T47D (cell line): ENCODE measurements at places on chromosomes 5 and 9.

GRCh38 chr9:100285601-100286000 lies 67.1 kb downstream of the TEX10 start:
- no peak for DNase-seq

DNA sequence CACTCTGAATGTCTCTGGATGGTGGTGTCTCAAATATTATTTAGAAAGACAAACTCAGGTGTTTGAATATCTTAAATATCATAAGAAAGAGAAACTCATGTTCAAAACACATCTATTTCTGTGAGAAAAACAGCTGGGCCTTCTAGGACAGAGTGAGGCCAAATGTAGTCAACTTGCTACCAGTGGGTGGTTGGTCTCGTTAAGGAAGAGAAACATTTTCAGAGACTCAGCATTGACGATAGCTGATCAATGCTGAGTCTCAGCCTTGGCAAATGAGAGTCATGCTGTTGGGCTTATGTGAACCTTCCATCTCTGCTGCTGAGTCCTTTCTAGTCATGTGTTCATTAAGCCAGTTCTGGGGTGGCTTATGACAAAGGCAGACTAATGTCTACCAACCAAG lies 418.0 kb downstream of the CETN3 start:
- DNase-seq: no peak

GRCh38 chr9:112224401-112225289 lies 49.5 kb upstream of the SUSD1 start:
- no peak for DNase-seq

- no peak for DNase-seq
Observed at GRCh38 chr5:58924306-58924705, 341.4 kb downstream of the RAB3C start.

- no peak for DNase-seq
Observed at GRCh38 chr5:104443706-104444105, 881.1 kb upstream of the NUDT12 start.

GRCh38 chr9:115378758-115379157 lies 260.8 kb upstream of the TNC start:
- no peak for DNase-seq

DNA sequence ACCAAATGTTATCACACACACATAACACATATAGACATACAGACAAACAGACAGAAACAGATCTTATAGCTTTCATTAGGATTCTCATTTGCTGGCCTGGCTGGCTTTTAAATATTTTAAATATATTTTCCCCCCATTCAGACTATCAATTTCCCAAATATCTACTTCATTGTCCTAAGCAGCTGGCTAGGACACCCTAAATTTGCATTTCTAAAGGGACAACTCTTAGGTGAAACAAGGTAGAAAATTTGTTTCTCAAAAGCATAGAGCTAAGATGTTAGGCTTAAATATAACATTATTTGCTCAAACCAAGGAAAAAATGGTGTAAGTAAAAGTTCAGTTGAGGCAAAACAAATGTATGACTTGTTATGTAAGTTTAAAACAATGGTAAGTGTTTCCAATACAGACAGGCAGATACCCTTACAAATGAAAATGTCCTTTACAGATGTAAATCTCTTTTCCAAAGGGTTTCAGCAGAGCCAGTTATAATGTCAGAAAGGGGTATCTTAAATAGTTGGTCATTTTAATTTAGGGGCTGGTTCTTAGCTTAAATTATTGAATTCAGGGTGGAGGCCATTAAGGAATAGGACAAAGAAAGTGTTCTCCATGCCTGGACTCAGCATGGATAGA lies 522.8 kb downstream of the DMRTA1 start:
- DNase-seq: no peak

GRCh38 chr9:110217656-110218099 lies 9.7 kb upstream of the C9orf152 start:
- no peak for DNase-seq

- no peak for DNase-seq
Observed at GRCh38 chr5:90504743-90505142, 24.6 kb downstream of the LYSMD3 start.

DNA sequence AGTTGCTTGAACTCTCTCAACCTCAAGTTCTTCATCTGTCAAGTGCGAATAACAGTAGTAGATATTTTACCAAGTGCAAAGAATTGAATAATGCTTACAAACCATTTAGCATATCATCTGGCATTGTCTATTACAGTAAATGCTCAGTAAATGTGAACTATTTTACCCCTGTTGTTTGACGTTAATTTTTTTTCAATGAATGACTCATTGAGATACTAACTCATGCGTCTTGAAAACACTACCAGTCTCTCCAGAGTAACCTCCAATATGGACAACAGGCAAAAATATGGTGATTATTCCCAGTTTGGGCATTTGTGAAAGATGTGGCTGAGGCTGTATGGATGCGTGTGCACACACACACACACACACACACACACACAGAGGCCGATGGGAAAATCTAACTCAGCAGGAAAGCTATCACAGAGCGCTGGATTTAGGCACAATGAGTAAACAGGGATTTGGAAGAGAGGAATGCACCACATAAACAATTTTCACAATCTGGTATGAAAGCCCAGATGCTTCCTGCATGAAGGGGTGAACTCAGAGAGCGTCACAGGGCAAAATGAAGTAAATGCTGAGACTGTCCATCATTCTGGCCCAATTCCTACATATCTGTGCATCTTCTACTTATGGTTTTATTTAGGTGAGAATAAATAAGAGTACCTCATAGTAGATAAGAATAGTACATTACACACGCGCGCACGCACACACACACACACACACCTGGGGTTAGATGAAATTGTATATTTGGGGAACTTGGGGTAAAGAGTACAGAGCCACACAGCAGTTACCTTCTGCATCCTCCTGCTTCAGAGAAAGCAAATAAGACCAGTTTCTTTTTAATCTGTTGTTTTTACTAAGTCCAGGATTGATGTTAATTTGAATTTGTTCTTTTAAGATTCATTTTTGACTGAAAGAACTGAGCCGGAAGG lies 128.7 kb downstream of the PALM2AKAP2 start:
- DNase-seq: no peak

- DNase-seq: no peak
Observed at GRCh38 chr5:178259623-178260536, 27.3 kb upstream of the PHYKPL start.

GRCh38 chr9:84851935-84852585 lies 182.5 kb downstream of the NTRK2 start:
- DNase-seq: peak; percentile 83

- no peak for DNase-seq
Observed at GRCh38 chr5:140347360-140347759, 957 bp upstream of the HBEGF start.

DNA sequence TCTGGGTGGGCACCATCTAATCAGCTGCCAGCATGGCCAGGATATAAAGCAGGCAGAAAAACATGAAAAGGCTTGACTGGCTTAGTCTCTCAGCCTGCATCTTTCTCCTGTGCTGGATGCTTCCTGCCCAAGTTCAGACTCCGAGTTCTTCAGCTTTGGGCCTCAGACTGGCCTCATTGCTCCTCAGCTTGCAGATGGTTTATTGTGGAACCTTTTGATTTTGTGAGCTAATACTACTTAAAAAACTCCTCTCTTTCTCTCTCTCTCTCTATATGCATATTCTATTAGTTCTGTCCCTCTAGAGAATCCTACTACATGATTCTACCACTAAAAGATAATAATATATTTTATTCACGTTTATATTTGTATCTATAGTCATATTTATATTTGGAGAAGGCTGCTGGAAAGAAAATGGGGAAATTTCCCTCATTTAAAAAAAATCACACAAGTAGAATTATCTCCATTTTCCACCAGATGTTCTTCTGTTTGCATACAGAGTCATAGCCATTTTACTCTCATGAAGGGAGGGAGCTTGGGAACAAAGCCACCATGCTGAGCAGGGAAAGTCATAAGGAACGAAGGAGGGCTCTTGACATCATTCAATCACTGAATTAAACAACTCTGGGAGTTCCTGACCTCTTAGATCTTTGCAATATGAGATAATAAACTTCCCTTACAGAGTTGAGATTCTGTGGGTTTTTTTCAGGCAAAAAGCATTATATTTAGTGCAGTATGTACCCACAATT lies 1137.4 kb upstream of the CDH18 start:
- no peak for DNase-seq

DNA sequence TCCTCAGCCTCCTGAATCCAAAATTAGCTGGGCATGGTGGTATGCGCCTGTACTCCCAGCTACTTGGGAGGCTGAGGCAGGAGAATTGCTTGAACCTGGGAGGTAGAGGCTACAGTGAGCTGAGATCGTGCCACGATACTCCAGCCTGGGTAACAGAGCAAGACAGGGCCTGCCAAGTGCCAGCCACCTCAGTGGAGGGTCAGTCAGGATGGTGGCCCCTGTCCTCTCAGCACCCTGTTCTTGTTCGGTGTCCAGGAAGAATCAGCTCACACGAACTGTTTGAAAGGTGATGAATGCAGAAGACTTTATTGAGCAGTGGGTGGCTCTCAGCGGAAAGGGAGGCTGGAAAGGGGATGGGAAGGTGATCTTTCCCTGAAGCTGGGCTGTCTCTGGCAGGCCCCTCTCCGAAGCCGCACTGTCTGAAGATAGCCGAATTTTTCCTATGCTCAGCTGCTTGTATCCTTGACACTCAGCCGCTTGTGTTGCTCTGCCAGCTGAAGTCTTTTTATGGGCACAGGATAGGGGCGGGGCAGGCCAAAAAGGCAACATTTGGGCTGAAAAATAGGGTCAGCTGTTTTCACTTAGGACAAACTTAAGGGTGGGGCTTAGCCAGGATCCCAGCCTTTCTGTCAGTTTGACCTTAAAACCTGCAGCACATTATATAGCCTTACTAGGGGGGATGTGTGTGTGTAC lies 50.9 kb downstream of the UBE2R2 start:
- no peak for DNase-seq

GRCh38 chr5:35963381-35963843 lies 25.0 kb upstream of the CAPSL start:
- peak; percentile 27 for DNase-seq

GRCh38 chr9:114030364-114030763 lies 47.7 kb downstream of the AMBP start:
- DNase-seq: no peak

- DNase-seq: peak; percentile 92
Observed at GRCh38 chr9:130682421-130683121, 11.0 kb upstream of the EXOSC2 start.

DNA sequence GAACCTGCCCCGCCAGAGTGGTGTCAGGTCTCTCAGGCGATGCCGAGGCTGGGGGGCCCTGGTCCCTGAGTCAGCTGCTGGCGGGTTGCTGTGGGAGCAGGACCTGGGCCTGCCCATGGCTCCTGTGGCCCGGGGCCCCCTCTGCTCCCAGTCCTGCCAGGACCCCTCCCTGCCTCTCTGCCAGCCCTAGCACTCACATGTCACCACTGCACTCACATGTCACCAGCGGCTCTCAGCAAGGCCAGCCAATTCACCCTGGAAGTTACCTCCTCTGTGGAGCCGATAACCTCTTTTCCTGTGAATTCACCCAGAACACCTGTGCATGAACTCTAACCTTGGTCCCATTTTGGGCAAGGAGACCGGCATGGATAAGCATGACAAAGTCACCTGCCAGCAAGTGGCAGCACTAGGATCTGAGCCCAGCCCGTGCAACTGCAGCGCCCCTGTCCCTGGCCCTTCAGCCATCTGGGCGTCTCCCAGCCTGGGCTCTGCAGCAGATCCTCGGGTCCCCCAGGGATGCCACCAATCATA lies 170.2 kb downstream of the GAPVD1 start:
- DNase-seq: peak; percentile 25

DNA sequence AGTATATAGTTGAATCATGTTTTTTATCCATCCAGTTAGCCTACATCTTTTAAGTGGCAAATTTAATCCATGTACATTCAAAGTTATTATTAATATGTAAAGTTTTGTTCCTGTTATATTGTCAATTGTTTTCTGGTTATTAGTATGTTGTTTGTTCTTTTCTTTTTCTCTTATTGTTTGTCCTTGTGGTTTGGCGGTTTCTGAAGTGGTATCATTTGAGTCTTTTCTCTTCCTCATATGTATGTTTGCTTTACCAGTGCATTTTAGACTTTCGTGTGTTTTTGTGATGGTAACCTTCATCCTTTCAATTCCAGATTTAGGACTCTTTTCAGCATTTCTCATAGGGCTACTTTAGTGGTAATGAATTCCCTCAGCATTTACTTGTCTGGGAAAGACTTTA lies 130.4 kb upstream of the RFX3 start:
- DNase-seq: no peak

- DNase-seq: no peak
Observed at GRCh38 chr5:28750251-28750650, 1711.9 kb upstream of the CDH9 start.

DNA sequence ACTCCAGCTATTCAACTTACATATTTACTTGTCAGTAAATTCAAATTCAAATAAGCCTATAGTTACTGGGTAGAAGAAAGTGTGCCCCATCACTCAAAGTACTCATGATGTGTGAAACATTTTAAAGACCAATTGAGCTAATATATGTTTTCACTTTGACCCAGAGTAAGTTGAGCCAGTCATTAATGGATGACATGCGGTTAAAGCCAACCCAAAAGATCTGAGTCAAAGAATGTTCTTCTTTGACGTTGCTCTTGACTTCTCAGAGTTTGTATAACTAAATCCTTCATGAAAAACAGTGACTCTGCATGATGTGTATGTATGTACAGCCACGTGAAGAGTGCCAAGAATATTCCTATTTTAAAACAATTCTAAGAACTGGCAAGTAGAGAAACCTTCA lies 237.4 kb downstream of the NR2F1-AS1 start:
- DNase-seq: no peak

DNA sequence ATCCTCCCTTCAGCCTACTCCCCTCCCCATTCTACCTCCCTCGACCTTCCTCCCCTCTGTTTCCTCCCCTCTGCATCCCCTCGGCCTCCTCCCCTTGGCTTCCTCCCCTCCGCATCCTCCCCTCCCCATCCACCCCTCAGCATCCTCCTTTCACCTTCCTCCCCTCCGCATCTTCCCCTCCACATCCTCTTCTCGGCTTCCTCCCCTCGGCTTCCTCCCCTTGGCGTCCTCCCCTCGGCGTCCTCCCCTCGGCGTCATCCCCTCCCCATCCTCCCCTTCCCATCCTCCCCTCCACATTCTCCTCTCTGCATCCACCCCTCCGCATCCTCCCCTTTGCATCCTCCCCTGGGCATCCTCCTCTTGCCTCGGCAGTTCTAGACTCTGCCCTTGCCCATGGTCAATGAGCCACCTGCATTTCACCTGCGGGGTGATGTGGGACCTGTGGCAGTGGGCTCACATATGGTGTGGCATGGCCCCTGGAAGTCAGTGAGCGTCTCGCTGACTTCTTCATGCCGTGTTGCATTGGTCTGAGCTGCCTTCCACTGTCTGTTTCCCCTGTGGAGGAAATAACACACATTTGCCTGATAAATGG lies 113.0 kb downstream of the WNK2 start:
- no peak for DNase-seq

DNA sequence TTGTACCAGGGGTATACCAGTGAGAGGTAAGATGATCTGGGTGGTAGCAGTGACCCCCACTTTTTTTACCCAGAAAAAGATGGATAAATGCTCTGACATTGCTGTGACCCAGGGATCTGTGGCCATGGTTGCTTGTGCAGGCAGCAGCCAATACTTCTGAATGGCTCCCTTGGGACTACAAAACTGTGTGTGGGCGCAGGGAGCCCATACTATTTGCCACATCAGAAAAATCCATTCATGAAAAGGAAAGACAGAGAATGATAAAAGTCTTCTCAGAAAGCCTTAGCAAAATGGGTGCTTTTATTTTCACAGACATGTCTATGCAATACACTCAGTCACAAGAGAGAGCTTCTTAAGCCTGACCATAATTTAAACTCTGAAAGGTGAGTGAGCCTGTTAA lies 37.3 kb upstream of the ALDOB start:
- no peak for DNase-seq

GRCh38 chr9:127865645-127866464 lies 11.4 kb upstream of the ENG start:
- DNase-seq: no peak
